Foreskin melanocyte (primary cell): ENCODE measurements at places on chromosomes 4 and X.
A peak's percentile ranks its signal among the peaks of the same experiment; 100 is the strongest.

GRCh38 chrX:29530501-29530900 is 684.9 kb upstream of the MAGEB2 start:
- no peak for DNase-seq

- DNase-seq: no peak
Measured at GRCh38 chr4:16530688-16531635, 304.7 kb upstream of the TAPT1 start.

GRCh38 chr4:85701861-85702321 is 226.9 kb downstream of the ARHGAP24 start:
- DNase-seq: no peak

DNA sequence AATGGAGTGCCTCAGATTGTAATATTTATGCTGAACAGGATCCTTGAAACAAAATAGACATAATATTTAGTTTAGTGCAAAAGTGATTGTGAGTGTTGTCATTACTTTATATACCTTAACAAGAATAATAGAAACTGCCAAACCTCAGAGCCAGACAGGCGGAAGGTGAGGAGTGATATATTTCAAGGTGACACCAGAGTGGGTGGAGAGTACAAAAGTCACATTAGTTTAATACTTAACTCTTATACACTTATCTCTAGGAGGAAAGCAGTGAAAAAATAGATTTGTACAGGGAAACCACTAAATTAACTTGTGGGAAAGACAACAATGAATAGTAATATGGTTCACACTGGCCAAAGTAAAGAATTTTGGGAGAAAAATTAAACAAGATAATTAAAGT is 342.8 kb upstream of the NDST4 start:
- DNase-seq: no peak

DNA sequence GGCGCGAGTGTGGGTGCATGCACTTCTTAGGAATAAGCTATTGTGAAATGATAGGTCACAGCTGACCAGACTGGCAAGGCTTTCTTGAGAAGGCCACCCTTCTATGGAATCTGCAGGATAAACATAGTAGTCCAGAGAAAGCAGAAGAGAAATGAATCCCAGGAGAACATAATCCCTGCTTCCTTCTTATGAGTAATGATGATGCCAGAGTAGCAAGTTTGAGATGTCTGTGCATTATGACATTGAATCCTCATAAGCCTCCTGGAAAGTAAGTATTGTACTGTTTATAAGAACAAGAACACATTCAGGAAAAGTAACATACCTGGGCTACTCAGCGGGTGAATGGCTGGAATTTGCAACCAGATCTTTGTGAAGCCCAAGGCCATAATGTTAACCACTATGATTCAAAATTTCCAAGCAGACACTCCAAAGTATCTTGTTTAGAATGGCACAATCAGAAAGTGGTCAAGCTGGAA is 272.1 kb upstream of the HS3ST1 start:
- DNase-seq: no peak

GRCh38 chr4:75714011-75714410 is 10.4 kb upstream of the USO1 start:
- DNase-seq: no peak

GRCh38 chr4:165222651-165222994 is 15.3 kb downstream of the KLHL2 start:
- DNase-seq: peak; percentile 34

GRCh38 chrX:127276326-127276725 is 456.8 kb downstream of the PRR32 start:
- no peak for DNase-seq

DNA sequence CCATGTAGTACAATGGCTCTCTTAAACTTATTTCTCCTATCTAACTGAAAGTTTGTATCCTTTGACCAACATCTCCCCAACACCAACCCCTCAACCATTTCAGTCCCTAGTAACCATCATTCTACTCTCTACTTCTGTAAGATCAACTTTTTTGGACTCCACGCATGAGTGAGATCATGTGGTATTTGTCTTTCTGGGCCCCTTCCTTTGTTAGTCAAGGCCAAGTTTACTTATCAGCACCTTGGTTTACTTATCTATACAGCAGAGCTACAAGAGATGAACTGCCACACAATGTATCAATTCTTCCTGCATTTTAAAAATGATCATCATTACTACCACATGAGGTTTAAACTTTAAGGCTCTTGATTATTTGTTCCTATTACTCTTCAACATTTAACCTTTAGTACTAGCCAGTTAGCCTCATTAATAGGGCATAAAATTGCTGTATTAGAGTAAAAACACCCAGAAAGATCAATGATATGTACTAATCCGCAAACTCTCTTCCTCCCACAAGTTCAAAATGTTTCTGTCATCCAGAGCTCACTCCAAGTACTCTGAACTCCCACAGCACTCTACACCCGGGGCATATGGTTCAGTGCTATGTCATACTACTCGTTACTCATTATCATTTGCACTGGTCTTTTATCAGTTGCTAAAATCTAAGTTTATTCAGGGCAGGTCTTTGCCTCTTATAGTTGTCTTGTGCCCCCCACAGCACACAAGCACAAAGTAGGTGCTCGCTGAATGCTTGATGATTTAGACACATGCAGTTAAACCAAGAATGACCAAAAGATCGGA is 145.7 kb upstream of the ADAMTS3 start:
- no peak for DNase-seq

DNA sequence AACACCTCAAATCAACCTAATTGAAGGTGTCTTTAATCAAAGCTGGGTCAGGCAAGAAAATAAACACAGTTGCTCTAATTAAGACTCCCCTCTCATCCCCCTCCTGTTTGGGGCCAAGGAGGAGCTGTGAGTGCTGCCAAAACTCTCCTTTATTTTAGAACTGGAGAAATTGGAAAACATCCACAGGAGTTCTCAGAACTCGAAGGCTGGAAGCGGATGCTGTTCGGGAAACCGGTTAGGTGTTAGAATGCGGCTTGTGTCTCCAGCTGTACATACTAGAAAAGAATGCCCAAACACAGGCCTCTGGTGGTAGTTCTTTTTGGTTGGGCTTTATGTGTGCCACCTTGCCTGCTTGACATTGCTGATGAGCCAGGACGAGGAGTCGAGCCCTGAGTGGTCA is 118.2 kb downstream of the GPR143 start:
- no peak for DNase-seq

- DNase-seq: no peak
Measured at GRCh38 chr4:79184476-79184875, 141.4 kb downstream of the NAA11 start.

- no peak for DNase-seq
Measured at GRCh38 chrX:72001906-72002305, 91.3 kb downstream of the NHSL2 start.

GRCh38 chr4:152738827-152739226 is 40.7 kb downstream of the TIGD4 start:
- DNase-seq: peak; percentile 68

- DNase-seq: no peak
Measured at GRCh38 chrX:129769467-129770154, 10.1 kb upstream of the SASH3 start.

GRCh38 chrX:129825746-129826505 is 17.8 kb downstream of the ZDHHC9 start:
- no peak for DNase-seq

DNA sequence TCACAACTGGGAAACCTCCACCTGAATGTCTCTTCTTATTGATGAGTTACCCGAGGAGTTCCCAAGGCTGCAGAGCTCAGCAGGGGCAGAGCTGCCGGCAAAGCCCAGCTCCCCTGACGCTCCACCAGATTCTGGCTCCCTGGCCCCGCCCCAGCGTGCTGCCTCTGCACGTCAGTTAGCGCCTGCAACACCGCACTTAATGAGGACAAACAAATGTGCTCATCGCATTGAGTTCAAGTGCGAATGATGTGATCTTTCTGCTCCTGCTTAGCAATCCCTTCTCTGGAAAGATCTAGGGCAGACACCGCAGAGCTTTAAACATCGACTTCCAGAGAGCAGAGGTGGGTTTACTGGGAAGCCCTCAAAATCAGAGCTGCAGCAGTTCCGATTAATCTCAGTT is 55.5 kb upstream of the FBXW7 start:
- DNase-seq: no peak

DNA sequence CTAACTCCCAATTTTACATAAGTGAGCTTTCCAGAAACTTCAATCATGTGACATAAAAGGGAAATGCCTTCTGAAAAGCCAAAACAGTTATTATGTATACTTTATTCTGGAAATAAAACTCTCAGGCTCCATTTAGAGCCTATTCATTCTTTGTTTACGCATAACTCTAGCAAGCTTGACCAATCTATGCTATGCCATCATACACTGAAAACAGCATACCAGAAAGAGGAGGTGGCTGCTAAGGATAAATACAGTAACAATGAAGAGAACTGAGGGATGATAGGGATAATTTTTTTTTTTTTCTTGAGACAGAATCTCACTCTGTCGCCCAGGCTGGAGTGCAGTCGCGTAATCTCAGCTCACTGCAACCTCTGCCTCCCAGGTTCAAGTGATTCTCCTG is 24.4 kb downstream of the CDKL2 start:
- peak; percentile 6 for DNase-seq

GRCh38 chrX:121036137-121036536 is 11.3 kb upstream of the GLUD2 start:
- DNase-seq: no peak

DNA sequence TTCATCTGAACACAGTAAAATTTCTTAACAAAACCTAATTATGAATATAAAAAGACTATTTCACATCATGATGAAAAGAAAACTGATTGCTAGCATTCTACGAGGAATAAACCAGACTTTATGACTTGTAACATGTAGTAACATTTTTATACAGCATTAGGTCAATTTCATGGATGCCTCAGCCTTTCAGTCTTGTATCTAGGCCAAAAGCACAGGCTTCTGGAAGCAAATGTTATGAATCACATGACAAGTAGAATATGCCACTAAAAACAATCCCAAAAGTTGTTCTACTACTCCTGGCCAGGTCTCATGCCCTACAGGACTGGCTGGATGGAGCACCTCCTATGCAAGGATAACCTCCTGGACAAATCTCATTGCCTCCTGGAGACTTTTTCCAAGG is 101.2 kb downstream of the ARHGAP6 start:
- DNase-seq: no peak

- DNase-seq: no peak
Measured at GRCh38 chr4:8171984-8172924, 13.6 kb upstream of the ABLIM2 start.

- DNase-seq: no peak
Measured at GRCh38 chrX:152725409-152725808, 8.1 kb downstream of the CSAG1 start.

- no peak for DNase-seq
Measured at GRCh38 chrX:21955403-21956189, 15.1 kb downstream of the SMS start.

DNA sequence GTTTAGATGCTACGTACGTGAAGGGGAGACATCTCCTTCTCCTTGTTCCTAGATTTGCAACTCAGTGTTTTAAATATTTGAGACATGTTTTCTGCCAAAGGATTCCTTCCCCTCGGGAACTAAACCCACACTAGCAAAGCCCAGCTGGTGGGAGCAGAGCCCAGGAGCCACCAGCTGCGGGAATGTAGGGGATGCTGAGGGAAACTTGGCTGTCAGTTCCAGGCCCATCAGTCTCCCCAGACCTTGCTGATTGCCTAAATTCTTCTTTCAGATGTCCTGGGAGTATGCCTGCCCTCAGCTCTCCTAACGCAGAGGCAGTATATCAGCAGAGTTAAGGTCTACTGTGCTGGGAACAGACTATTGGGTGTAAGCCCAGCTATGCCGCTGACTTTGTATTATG is 630.0 kb upstream of the TENM3 start:
- DNase-seq: no peak

- no peak for DNase-seq
Measured at GRCh38 chr4:185229021-185229818, 19.8 kb downstream of the SNX25 start.

DNA sequence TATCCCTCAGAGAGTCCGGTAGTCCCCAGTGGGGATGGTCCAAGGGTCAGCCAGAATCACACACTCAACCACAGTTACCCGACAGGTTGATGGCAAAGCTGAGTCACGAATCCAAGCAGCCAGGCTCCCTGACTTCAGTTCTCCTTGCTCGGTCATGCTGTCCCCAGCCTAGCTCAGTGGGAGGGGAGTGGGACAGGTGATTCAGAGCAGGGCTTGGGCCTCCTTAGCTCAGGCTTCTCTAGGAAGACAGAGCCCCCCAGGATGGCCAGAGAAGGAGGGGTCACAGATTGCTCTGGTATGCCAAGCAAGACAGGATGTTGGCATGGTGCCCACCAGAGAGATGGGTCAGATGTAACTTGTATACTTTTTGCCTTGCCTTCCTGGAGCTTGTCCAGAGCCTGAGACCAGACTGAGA is 66.5 kb downstream of the EFNB1 start:
- DNase-seq: no peak

GRCh38 chr4:98491899-98492559 is 166.4 kb downstream of the TSPAN5 start:
- DNase-seq: no peak

- no peak for DNase-seq
Measured at GRCh38 chr4:147160908-147161513, 215.3 kb upstream of the TTC29 start.

DNA sequence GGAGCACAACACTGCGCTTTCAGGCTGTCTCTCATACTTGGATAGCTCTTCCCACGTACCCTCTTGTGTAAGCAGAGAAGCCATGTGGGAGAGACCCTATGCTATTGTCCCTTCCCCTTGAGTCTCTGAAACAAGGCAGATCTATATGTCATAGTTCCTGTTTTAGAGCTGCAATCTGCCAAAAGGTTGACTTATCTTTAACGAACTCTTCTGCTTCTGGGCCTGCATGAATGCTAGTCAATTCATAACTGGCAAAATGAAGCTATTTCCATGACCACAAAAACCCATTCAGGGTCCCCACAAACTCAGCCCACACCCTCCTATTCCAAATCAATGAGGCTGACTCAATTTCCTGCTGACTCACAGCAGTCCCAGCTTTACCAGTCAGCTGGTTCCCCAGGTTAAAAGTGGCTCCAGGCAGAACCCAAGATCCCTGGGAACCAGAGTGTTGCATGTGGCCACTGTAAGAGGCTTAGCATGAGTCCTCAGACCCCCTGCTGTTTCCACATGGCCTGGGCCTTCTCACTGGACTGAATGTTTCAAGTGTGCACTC is 25.3 kb upstream of the SOD3 start:
- peak; percentile 62 for DNase-seq

DNA sequence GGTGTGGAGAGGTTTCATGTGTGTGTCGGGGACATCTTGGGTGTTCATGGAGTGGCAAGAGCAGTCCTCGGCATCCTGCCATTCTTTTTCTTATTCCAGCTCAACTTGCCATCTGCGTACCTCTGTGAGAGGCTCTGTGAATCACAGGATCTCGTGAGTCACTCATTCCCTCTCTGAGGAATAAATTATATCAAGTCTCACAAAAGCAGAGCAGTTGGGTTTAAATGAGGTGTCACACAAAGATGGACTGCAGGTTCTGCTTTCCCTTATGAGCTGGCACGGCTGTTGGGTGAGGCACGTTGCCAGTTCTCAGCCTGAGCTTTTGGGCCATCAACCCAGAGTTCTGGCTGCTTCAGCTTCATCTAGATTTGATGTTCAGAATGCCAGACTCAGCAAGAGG is 6.8 kb upstream of the OCIAD2 start:
- no peak for DNase-seq

- DNase-seq: peak; percentile 78
Measured at GRCh38 chr4:184267673-184268583, 50.3 kb upstream of the ENPP6 start.

GRCh38 chrX:136650811-136651210 is 2.9 kb downstream of the CD40LG start:
- DNase-seq: no peak

- no peak for DNase-seq
Measured at GRCh38 chr4:114653675-114654074, 55.1 kb downstream of the UGT8 start.
